ENCODE measurements at places on chromosomes 3 and 15. TPM values are rescaled to one million over a fixed set of nuclear protein-coding genes. Genes with fewer than 3 reads are reported as not detected.

DNA sequence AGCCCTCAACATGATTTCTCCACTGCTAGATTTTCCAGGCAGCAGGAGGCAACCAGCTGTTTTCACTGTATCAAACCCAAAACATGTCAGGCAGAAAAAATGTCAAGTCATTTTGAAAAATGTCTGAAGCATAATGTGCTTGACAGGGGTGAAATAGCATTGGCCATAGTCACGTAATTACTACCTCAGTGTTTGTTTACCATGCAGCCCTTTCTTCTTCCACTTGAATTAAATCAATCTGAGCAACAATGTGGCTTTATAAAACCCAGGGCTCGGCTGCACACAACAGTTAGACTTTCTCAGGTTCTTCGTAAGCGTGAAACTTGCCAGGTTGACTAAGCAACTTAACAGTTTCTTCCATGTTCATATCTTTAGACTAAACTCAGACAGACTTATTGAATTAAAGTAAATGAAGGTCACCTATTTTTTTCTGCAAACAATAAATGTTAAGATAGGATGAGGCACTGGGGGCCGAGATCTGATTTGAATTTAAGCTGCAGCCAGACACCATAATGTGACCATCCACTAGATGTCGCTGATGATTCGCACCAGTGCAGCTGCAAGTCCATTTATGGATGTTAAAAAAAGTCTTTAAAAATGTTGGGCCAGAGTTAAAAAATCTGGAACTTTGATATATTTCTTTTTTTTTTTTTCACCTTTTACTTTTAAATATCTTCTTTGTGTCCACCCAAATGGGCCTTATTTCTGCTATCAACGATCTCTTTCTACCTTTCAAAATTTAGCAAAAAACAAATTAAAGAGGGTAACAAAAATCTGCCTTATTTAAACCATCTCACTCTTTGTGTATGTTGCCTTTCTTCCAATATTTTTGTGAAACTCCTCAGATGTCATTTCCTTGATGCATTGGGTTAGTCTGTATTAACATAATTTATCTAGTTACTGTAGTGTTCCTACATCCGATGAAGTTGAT is 305.9 kb downstream of the CACNA2D3 start:
- no peak for DNase-seq

DNA sequence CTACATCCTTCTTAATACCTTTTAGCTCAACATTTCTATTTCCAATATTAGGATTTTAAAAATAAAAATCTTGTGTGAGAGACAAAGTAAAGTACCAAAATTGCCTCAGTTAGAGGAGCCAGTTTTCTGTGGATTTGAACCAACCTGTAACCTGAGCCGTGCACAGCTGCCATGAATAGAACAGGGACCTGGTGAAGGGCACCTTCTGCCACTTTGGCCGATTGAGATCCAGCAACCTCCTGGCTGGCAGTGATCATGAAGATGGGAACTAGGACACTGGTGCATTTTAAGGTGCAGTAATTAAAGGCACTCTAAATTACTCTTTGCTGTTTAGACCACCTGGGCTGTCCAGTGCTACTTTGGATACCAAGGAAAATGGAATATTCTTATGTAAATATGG is 34.3 kb upstream of the TRAK1 start:
- no peak for DNase-seq

DNA sequence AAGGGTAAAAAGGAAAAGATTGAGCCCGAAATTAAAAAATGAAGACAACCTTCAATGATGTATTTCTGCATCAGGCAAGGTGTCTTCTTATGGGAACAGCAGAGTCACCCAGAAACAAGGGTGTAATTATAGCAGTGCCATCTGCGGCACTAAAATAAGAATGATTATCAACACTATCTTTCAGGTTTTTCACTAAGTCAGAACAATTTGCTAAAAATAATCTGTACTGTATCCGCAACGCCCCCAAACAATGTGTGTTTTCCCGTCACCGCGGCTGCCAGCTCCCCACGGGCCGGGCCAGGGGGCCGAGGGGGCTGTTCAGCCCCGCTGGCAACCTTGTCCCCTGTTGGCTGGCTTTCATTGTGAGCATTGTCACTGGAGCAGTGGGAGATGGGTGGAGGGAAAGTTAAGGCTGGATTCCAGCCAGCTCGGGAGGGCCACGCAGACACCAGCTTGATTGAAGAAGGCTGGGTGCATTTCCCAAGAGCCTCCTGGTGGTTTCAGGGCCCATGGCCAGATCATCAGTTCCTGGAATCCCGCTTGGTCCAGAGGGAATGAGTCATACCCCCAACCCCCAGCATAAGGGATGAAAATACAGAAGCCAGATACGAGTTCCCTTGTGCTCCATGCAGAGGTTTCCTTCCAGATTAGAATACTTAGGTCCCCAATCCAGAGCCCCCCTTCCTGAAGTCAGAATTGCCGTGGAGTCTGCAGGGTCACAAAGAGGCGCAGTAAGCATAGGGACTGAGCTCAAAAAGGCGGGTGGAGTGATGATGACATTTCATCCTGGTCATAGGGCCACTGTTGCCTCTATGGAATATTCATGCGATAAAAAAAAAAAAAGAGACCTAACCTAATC is 90.2 kb upstream of the KLF13 start:
- no peak for DNase-seq

DNA sequence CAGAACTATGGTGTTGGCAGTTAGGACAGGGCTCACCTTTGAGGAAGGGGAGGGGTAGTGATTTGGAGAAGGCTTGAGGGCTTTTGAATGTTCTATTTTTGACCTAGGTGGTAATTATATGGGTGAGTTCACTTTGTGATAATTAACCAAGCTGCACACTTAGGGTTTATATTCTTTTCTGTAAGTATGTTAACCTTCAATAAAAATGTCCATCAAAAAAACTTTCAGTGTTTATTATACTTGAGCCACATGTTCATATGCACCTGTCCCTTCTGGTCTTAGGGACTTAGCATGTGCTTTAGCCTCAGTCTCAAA is 28.4 kb downstream of the PDE8A start:
- DNase-seq = no peak

DNA sequence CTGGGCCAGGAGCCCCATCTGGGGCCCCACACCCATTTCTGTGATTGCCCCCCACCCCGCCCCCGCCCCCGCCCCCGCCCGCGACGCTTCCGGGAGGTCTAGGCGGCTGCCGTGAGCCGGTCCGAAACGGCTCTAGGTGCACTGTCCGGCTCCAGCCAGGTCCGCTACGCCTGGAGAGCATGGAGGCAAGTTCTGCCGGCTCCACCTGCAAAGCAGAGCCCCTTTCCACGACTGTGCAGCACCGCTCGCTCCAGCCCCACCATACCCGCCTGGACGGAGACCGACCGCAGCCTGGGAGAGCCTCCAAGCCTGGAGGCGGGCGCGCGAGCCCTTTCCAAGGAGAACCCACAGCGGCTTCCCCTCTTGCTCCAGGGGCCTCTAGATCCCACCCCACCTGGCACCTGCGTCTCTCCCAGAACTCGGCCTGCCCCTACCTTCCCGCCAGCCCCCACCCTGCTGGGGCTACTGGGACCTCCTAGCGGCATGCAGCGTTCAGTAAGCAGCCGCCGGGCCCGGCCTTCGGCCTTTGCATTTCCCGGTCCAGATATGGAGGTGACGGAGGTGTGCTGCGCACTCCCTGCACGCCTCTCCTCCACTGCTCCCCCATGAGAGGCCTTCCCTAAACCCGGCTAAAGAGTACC is 66.2 kb downstream of the KLF13 start:
- no peak for DNase-seq

DNA sequence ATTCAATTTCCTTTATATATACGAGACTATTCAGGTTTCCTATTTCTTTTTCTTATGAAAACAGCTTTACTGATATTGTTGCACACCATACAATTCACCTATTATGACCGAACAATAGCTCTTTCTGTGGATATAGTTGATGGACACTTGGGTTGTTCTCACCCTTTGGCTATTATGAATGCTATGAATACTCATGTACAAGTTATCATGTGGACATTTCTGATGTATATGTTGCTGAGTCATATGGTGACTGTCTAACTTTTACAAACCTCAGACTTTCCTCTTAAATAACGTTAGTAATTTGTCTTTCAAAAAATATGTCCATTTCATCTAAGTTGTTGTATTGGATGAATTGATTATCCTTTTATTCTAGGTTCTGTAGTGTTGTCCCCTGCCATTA is 15.7 kb upstream of the USF3 start:
- no peak for DNase-seq

DNA sequence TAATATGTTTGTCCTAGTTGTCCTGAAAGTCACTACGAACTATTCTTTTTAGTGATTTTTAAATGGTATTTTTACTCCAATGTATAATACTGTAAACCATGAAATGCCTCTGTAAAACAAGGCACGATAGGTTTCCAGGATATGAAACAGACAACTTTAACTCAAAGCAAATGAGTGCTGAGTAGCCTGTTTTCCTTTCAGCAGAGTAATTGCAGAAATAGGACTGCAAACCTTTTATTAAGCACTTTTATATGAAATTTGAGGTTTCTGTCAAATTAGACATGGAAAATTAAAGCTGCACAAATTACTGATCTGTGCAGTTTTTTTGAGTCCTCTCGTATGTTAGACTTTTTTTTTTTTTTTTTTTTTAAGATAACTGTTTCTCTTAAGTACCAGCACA is 16.2 kb downstream of the AKAP13 start:
- DNase-seq = no peak

GRCh38 chr3:170338690-170339340 is 18.7 kb upstream of the SKIL start:
- DNase-seq = no peak

GRCh38 chr3:59289831-59290230 is 240.0 kb upstream of the CFAP20DC start:
- DNase-seq = no peak

DNA sequence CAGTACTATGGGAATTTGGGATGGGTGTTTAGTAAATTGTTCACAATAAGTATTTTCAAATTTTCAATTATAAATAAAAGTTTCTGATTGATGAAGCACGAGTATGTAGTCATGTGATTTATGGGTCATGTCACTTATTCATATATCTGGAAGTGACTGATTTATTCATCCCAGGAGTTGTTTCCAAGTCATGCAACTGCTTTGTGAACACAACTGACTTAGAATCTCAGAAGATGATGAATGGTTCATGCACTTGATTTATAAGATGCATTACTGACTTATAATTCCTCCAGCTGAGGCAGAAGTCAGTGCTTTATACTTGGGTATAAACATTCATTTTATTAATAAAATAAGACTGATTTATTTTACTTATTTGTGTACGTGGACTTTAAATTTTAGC is 137.8 kb upstream of the CBLB start:
- no peak for DNase-seq

Gene ROBO2
- total RNA-seq = not detected

Gene GCNT3
- total RNA-seq = not detected

Gene GALNT15
- total RNA-seq = not detected

Gene STAB1
- total RNA-seq = 11.3 TPM

Gene CILP
- total RNA-seq = 0.44 TPM

Gene CPN2
- not detected for total RNA-seq

Measured in CD4-positive, alpha-beta memory T cell (primary cell).